Germinal center (tissue), 1 donor: ENCODE measurements at places on chromosomes 3 and 15.

GRCh38 chr3:17231537-17232261 is 346.9 kb downstream of the PLCL2 start:
- DNase-seq, result no peak

DNA sequence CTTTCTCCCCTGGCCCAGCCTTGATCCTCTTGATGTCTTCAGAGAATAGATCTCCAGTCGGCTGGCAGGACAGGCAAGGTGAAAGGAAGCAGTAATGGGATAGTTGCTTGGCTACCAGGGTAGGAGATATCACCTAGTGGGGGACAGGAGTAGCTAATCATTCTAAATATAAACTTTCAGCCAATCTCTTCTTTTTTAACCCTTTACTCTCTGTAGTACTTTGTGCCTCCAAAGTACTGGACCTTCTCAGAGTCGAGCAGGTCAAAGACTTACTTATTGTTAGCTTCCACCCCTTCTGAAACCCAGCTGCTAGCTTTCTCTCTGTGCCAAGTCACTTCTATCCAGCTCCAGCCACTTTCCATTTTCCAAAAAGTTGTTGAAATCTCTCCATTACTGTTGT is 43.4 kb upstream of the FILIP1L start:
- no peak for DNase-seq

DNA sequence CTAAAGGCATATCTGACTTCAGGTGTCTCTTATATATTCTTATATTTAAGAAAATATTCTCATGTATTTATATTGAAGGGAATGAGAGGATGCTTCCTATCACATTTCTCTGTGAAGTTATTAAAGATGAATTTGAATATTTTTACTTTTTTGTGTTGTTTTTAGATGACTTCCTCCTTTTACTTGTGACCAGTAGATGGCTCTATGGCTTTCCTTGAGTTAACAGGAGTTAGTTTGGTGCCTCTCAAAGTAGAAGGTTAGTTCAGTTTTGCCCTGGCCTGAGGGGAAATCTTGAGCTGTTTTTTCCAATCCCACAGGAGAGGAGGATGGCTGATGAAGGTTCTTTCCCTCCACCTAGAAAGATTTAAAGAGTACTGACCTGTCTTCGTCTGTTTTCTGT is 80.7 kb downstream of the SQOR start:
- DNase-seq, result no peak

- no peak for DNase-seq
These were observed 19.8 kb downstream of the HMG20A start for GRCh38 chr15:77440378-77440999.

GRCh38 chr15:49223536-49224274 is 53.7 kb downstream of the GALK2 start:
- no peak for DNase-seq

DNA sequence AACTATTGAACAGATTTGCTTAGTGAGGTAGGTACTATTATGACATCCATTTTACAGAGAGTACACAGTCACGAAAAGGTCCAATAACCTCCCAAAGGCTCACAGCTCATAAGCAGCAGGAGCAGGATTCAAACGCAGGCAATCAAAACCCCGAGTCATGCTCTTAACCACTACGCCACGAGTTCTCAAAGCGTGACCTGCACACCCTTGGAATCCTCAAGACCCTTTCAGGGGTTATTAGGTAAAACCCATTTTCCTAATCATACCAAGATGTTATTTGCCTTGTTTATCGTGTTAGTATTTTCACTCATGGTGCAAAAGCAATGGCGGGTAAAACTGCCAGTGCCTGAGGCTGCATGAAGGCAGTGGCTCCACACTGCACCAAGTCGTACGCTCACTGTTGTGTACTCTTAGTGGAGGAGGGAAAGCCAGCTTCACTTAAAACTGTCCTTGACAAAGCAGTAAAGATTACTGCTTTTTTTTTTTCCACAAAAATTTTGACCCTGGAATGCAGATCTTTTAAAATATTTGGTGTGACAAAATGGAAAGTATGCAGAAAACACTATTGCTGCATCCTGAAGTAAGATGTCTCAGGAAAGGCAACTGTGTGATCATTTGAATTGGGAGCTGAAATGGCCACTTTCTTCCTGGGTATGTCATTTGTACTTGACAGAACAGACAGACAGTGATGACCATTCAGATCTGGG is 96.1 kb downstream of the IGF2BP2 start:
- DNase-seq, result no peak

- no peak for DNase-seq
These were observed 91.1 kb downstream of the LINGO1 start for GRCh38 chr15:77541421-77542181.

DNA sequence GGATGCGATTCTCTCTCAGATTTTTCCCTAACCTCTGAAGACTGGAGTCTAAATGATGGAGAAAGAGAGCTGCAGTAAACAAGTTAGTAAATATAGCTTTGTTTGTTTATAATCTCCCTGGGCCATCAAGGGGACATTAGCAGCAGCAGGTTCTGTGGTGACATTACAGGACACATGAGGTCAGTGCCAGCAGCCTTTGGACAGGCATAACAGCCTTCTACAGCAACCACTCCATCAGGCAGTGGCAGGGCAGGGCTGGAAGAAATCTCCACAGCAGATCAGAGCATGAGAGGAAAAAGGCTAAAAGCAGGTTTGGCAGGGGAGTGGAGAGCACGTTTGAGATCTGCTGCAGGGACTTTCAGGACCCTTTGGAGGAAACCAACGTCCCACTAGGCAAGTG is 127.6 kb upstream of the ACP3 start:
- DNase-seq, result no peak

DNA sequence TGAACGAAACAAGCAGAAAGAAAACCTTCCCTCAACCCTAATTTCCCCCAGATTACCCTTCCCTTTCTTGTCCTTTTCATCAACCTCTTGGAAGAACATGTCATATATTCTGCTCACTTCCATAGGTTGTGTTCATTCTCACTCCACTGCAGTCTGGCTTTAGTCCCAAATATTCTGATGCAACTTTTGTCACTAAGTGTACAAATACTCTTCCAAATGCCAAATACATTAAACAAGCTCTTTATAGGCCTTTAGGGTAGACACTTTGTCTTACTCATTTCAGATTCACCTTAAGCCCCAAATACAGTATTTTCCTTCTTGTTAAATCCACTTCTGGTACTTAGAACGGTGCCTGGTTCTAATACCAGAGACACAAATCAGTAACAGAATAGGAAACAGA is 406.5 kb upstream of the CDIN1 start:
- no peak for DNase-seq

- DNase-seq, result no peak
These were observed 114.2 kb upstream of the TJP1 start for GRCh38 chr15:29936353-29937049.

- DNase-seq, result no peak
These were observed 34.9 kb upstream of the ST6GAL1 start for GRCh38 chr3:186895406-186895805.

DNA sequence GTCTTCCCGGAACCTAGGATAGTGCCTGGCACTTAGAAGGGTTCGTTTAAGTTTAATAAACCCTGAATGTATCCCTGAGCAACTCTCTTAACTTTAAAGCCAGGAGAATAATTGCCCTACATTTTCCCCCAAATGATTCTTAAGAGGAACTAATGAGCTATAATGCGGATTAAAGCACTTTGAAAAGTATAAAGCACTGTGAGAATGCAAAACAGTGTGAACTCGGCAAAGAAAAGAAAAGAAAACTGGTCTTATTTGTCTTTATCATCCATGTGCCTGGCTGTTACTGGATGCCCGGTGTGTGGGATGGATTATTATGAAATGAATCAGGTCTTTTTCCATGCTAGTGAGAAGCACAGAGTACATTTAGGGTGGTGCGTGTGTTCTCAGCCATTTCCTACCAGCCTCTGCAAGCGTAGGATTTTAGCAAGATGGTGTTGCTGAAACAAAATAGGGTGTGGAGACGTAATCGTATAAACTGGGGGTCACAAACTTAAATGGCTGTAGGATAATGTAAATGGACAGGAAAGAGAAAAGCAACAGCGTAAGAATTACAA is 983 bp downstream of the KBTBD12 start:
- no peak for DNase-seq

DNA sequence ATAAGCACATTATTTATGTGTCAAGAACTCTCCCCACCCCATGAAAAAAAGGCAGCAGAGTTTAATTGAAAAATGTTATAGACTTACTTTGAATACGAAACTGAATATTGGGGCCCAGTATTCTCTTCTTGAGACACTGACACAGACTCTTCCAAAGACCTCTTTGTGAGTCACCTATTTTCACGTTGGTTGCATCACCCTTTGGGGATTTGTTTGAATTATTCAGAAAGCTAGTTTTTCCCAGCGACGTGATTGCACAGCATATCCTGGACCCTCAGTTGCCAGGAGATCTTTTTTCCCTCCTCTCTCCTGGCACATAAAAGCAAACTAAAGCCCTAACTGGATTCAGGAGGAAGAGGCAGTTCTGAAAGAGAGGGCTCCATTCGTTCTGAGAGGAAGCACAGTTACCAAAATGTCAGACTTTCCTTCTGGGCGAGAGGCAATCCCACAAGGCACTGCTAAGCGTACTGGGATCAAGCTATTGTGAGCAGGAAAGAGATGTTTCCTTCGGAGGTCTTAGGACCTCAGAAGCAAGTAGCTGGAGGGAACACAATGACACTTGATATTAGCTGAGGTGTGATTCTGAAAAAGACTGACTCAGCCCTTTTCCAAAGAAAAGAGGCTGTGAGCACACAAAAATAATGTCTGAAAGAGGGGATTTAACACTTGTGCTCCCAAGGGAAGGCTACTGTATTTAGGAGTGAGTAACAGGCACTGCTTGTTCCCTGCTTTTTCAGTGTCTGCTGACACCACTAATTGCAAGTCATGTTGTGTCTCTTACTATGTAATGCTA is 65.8 kb upstream of the CADPS start:
- no peak for DNase-seq

DNA sequence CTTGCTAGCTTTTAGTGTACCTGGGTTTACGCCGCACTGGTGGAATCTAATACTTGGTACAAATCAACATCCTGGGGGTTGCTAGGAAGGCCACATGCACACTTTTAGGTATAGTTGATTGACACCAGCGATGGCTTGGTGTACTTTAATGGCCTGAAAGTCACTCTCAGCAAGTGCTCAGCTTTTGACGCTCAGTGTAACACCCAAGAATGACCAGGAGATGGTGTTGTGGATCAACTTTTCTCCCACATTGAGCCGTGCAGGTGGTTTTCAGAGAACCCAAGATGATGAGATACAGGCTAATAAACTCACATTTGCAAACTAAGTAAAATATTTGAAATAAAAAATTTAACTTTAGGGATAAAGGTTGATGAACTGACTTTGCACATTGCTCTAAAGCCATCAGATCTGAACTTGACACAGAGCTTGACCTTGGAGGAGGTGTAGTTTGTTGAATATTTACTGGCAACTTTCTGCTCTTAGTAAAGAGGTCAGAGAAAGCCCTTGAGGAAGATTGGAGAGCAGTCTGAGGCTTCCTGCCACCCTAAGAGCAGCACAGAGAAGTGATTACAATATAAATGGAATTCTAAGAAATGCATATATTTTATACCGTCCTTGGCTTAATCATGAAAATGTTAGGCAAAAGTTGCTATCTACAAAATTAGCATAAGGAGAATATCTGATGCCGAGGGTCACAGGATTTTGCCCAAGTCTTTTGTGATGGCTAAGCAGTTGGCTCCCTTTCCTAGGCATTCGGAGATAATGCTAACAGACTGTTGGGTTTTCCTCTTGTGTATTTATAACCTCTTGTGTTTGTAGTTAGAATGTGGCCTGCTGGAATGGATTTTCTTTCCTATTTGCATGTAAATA is 143.4 kb upstream of the RASGRP1 start:
- peak; percentile 52 for DNase-seq

DNA sequence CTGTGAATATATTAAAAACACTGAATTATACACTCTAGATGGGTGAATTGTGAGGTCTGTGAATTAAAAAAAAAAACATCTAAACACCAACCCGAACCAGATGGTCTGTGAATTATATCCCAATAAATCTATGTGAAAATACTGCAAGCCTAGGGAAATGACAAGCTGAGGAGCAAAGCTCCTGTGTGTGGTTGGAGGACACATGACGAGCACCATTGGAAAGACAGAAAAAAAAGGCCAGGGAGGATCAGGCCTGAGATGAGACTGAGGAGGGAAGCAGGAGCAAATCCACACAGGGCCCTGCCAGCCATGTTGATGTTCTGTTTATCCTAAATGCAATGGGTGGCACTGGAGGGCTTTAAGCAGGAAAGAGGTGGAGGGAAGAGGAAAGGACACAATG is 200.0 kb downstream of the RORA start:
- no peak for DNase-seq

DNA sequence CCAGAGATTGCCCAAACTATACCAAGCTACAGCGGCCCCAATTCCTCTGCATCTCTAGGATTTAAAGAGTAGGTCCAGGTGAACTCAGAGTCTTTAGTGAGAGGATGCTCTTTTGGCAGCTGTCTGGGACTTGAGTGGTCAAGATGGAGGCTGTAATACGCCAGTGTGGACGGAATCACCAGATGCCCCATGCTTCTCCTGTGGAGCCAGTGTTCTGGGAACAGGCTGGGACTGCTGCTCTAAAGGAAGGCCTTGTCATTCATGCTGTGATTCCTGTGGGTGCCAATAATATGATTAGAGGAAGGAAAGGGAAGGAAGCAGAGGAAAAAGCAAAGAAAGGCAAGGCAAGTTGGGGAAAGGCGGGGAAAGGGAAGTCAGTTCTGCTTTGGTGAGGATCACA is 17.4 kb upstream of the NOX5 start:
- DNase-seq, result no peak

- DNase-seq, result peak; percentile 63
These were observed 14.7 kb upstream of the SYNM start for GRCh38 chr15:99090011-99090699.

GRCh38 chr15:60529332-60529731 is 50.4 kb upstream of the ICE2 start:
- DNase-seq, result no peak

- DNase-seq, result peak; percentile 25
These were observed 13.2 kb downstream of the AAGAB start for GRCh38 chr15:67241132-67241855.

DNA sequence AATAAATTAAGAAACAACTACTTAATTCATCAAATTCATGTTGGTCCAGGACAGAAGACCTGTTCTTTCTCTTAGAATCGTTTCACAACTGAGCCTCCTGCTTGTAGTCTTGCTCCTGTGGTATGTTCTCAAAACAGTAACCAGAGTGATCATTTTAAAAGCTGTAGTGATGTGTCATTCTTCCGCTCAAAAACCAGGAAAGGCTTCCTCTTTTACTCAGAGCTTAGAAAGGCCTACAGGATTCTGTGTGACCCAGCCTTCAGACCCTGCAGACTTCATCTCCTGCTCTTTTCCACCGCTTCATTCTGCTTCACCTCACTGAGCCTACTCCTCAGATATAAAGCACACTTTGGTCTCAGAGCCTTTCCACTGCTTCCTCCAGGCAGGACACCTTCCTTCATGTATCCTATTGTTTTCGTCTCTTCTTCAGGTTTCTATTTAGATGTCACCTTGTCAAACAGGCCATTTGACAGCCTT is 22.7 kb downstream of the ST6GAL1 start:
- no peak for DNase-seq

DNA sequence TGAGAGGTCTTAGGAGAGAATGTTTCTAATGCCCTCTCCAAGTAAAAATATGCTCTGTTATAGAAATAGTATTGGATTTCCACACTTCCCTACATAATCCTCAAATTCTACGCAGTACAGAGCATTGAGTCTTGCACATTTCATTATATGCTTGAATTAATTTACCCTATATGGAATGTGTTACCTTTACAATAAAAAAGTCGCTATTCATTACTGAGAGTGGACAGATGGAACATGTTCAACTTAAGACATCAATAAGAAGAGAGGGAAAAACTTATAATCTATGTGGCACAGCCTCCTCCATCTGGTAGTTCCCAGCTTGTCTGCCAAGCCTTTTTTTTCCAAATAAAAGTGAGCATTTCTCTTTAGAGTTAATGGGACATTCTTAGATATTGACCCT is 417.9 kb downstream of the MECOM start:
- no peak for DNase-seq

- DNase-seq, result no peak
These were observed 208.4 kb upstream of the NANOGP8 start for GRCh38 chr15:35293353-35294130.
